Stimulated activated CD4-positive, alpha-beta T cell treated with anti-CD3 and anti-CD28 coated beads, Interleukin-4, amount 100 ng/mL, for 24 hours (primary cell): ENCODE measurements at places on chromosomes 4 and X.

DNA sequence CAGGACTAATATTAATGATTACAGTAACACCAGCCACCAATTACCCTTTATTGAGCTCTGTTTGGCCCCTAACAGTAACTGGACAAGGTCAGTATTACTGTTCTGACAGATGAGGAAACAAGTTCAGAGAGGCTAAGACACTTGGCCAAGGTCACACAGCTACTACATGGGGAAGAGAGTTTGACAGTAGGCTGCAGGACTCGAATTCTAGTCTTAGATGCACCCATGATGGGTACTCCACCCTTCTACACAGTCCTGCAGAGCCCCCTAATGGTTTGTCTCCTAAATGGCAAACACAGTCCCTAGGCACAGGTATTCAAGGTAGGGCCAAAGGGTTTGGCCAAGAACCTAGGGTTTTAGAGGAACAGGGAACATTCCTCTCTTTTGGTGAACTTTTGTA, 93.9 kb downstream of the NSUN7 start:
- peak; percentile 42 for DNase-seq

DNA sequence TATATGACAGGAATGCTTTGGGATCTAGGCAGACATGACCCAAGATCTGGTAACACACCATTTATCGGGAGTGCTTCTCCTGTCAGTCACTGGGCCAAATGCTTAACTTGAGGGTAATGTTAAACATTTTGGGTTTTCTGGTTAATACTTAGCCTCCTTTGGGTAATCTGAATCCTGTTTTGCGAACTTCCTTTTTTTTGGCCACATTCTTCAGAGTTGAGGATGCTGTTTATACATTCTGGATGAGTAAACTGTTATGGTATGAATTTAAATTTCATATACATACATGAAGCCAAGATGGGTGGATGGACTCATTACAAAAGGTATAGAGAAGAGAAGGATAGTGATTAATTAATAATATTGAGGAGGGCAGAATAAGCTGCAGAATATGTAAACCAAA, 36.1 kb downstream of the MID1IP1 start:
- no peak for DNase-seq

DNA sequence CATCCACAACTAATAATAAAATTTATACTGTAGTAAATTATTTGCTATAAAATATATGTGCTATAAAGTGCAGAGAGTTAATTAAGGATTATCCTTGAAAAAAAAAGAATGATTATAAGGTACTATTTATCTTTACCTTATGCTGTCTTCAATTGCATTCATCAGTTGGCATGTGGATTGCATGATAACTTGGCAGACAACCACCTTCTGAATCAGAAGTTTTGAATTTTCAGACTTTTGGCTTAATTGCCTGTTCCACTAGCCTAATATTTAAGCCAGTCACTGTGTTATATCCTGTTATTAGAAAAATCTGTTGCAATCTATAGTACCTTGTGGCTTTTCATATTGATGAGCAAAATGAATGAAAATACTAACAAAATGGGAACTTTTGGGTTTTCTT, 1040.3 kb upstream of the PCDH10 start:
- DNase-seq, result no peak

DNA sequence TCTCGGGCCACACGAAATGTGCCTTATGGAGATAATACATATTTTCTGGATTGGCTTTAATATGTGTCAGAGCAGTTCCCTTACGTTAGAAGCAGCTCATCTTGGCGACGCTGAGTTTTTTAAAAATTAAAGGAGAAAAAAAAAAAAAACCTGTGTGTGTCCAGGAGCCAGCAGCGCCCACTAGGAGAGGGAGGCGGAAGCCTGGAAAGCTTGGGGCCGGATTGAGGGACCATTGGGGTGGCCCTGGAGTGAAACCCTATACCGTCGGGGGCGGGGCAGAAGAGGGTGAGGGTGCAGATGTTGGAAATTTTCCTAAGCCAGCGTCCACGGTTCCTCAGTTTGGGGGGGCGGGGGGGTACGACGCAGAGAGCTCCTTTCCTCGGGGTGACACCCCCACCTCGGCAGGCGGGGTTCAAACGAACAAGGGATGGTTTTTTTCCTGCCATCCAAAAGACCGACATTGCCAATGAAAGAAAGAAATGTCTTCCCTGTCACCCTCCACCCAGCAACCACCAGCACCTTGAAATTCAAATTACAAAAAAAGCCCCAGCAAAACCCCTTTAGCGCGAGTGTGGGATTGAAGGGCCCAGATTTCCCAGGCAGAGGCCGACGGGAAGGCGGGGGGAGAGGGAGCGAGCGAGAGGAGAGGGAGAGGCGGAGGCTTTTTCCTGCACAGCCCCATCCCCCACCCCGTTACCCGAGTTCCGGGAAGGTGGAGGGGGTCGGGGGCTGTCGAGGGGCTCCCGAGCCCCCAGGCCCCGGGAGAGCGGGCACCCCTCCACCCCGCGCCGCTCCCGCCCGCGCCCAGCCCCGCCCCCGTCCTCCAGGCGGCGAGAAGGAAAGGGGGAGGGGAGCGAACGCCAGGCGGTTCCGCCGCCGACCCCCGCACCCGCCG, 859 bp downstream of the SMARCA1 start:
- DNase-seq, result no peak

DNA sequence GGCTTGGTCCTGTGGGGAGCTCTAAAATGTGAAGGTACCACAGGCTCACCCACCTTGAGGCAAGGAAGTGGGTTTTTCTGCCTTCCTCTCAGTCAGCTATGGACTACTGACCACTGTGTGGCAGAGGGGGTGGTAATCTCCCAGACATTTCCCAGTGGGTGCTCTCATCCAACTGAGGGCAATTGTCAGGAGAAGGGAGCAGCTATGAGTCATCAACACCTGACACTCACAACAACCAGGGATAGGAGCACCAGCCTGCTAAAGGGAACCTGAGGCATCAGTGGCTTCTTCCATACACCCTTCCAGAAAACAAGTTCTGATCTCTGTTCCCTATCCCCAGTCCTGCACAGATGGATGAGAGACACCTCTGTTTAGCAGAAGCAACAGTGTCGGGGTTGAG, 468.8 kb downstream of the BCOR start:
- no peak for DNase-seq

GRCh38 chr4:187944179-187944578, 51.4 kb upstream of the ZFP42 start:
- DNase-seq, result no peak

- DNase-seq, result no peak
Observed at GRCh38 chr4:180675359-180675650, 1567.9 kb upstream of the TENM3 start.

DNA sequence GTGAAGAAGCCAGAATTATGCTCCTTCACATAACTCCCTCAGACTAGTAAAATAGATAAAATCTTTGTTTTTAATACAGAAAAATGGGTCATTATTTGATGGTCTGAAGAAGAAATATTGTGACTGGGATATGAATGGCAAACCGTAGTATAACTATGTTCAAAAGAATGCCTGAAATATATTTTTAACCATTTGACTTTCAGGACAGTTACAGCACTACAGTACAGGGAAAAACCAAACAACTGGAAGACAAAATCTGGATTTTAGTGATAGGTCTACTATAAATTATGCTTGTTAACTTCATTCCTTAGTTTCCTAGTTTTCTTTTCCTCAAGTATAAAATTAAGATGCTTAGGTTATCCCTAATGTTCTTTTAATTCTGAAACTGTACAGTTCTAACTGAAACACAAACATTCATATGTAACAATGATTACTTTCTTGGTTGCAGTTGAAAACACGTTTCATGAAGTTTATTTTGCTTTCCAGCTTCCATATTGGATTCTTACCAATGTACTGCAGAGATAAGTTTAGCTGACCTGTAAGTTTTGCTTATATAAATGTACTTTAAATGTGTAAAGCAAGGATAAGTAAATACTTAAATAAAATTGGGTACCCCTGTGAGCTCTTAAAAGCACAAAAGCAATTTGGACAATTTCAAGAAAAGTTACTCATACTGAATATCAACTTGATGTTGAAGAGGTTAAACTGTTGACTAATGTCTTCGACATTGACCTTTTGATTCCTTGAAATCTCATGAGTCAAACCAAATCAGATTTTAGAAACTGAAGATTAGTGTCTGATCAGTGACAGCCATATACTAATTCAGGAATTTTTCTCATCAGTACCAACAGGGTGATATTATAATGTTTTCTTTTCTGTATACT, 895 bp downstream of the AFP start:
- no peak for DNase-seq

- DNase-seq, result no peak
Observed at GRCh38 chrX:145099204-145099603, 148.1 kb upstream of the SPANXN1 start.

DNA sequence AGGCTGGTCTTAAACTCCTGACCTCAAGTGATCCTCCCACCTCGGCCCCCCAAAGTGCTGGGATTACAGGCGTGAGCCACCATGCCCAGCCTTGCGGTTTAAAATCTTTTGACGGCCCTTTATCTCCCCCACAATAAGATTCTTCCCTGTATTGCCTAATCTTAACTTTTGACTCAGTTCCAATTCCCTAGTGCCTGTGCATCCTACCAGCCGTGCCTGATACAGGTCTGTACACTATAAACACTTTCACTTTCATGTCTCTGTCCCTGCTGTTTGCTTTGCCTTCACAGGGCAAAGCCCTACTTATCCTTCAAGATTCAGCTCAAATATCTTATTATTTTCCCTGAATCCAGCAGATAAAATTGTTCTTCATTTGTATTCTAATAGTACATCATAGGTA, 74.6 kb downstream of the WDR44 start:
- no peak for DNase-seq

GRCh38 chr4:72208421-72209075, 176.7 kb downstream of the NPFFR2 start:
- no peak for DNase-seq

DNA sequence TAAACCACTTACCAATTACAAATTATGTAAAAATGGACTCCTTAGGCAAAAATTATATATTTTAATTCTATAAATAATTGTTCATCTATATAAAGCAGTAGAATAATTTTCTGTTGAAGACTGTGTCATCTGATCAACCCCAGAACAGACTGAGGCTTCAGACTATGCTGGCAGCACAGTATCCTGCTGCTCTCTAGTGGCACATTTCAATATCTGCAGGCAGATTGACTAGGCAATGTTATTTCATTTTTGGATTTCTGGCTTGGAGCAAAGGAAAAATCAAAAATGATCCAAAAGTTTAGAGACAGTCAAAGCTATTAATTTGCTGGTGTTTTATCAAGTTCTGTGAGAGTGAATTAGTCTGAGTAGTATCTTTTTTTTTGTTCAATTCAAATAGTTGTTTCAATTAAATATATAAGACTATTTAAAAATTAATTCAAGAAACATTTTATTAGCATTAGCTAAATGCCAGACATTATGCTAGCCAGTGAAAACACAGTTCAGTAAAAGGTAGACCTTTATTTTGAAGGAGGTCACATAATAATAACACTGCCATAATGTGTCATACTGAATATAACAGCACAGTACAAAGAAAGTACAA, 21.3 kb upstream of the SULT1E1 start:
- peak; percentile 15 for DNase-seq

- no peak for DNase-seq
Observed at GRCh38 chrX:42129022-42129940, 205.9 kb upstream of the CASK start.

DNA sequence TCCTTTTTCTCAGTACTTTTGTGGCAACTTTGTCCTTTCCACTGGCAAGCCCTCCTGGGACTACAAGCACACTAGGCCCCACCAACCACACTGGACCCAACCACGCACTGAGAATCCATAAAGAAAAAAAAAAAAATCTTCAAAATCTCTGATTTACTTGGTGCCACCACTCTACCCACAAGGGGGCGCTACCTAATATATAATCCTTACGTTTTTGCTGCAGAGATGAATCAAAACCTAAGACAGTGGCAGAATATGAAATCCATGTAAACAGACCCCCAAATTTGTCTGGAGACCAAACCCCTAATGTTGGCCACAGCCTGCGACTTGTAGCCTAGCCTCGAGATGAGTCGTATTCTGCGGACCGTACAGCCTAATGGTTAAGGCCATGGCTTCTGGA, 63.5 kb upstream of the ARHGAP36 start:
- peak; percentile 3 for DNase-seq

DNA sequence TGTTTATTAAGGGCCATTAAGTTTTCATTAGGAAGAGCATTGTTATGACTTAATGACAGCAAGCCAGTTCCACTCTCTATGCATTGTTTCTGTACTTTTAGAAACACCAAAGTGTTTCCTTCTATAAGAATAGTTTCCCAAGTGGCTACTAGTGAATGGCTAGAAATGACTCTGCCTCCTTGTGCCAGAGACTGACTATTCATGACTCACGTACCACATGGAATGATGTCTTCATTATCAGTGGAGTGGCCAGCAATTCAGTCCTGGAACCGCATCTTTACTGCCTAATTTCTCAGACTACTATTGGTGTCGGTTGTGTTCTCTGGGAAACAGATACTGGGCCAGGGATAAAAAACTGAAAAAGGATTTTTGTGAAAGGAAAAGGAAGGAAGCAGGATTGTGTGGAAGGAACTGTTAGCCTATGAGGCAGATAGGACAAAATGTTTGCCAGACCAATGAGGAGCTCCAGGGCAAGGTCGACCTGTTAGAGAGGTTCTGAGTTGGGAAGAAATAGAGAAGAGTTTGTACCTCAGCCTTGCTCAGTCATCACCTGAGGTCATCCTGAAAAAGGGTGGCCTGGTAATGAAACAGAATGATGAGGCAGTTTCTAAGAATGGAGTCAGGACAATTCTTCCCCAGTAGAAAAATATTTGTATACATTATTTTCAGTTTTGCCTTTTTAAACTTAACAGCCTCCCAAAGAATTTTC, 218.6 kb downstream of the SPCS3 start:
- no peak for DNase-seq

- DNase-seq, result no peak
Observed at GRCh38 chr4:37675587-37676290, 10.4 kb downstream of the RELL1 start.

- DNase-seq, result peak; percentile 9
Observed at GRCh38 chr4:158496030-158496741, 25.5 kb upstream of the RXFP1 start.
